ENCODE measurements at places on chromosomes 2 and 18. TPM values are rescaled to one million over a fixed set of nuclear protein-coding genes. Genes with fewer than 3 reads are reported as not detected.

ATRAID gene
- total RNA-seq, result 101 TPM

FAM237A gene
- total RNA-seq, result not detected

MSTN gene
- 0.07 TPM for total RNA-seq

PDE11A gene
- total RNA-seq, result 0.27 TPM

IL1RN gene
- not detected for total RNA-seq

NYAP2 gene
- not detected for total RNA-seq

All from thoracic aorta endothelial cell (primary cell).